ENCODE measurements at places on chromosomes 6 and 20.

GRCh38 chr6:147447835-147448611, 60.5 kb upstream of the SAMD5 start:
- no peak for DNase-seq

DNA sequence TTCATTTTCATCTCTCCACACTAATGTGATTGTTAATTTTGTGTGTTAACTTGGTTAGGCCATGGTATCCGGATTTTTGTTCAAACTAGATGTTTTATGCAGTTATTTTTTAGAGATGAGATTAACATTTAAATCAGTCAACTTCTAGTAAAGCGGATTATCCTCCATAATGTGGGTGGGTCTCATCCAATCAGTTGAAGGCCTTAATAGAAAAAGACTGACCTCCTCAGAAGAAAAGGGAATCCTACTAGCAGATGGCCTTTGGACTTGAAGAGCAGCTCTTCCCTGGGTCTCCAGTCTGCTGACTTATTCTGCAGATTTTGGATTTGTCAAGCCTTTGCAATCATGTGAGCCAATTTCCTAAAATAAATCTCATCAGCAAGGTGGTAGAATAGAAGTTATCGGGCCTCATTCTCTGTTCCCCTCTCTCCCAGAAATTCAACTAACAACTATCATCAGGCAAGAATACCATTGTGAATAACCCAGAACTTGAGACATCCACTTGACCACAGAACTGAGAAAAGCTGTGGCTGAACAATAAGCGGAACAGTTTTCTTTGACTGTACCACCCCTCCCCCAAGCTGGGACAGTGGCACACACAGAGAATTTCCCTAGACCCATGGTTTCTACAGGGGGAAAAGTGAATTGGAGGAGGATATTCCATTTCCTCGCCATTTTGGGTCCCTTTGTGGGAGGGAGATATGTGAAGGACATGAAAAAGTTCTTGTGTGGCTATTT, 323.0 kb downstream of the UTRN start:
- DNase-seq, result no peak

DNA sequence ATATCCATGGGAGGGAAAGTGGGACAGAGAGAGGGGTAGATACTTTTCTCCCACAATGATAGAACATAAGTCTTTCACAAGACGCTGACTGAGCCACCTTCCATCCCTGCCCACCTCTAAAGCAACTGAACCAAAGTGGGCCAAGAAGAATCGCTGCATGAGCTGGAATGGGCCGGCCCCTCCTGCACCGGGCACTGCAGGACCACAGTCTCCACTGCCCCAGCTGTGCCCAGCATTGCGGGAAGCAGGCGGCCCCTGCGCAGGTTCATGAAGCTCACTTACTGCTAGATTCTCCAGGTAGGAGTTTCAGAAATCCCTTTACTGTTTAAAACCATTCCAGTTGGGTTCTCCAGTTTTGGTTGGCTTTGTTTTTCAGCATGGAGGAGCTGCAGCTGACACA, 32.0 kb upstream of the CST7 start:
- DNase-seq, result no peak

- no peak for DNase-seq
These were observed 384.7 kb downstream of the C6orf118 start for GRCh38 chr6:164924674-164925073.

DNA sequence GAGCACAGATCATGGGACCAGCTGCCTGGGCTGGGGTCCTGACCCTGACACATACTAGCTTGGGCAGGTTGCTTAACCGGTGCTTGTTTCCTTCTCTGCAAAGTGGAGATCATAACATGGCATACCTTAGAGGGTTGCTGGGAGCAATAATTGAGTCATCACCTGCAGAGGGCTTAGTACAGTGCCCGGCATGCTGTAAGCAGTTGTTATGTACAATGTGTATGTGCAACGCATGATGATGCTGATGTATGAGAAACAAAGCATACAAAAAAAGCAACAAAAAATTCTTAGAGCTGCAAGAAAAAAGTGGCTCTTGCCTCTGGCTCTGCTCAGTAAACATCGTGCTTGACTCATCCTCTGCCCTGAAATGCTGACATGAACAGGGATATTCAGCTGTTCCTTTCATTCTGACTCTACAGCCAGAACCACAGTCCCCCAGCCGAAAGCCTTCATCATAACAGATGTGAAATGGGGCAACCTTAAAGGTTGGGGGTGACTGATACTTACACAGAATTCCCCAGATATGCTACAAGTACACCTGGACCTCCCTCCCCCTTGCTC, 91.7 kb downstream of the CLIC5 start:
- no peak for DNase-seq

- DNase-seq, result no peak
These were observed 127.5 kb downstream of the EYA4 start for GRCh38 chr6:133368664-133369063.

GRCh38 chr6:116866281-116866871, 10.7 kb upstream of the RFX6 start:
- DNase-seq, result no peak

DNA sequence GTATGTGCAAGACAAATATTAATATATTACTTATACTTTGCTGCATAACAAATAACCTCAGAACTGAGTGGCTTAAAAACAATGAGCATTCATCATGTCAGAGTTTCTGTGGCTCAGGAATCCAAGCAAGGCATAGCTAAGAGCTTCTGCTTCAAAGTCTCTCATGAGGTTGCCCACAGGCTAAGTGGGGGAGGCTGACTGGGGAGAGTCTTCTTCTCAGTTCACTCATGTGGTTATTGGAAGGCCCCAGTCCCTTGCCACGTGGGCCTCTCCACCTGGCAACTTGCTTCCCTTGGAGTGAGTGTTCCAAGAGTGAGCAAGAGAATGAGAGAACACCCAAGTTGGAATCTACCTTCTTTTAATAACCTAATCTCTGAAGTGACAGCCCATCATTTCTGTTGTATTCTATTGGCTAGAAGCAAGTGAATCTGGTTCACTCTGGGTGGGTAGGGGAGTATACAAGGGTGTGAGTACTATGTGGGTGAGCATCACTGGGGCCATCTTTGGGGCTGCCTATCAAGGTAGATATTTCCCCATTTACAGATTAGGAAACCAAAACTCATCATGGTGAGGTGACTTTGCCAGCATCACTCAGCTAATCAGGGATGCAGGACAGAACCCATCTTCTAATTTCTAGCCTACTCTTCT, 36.0 kb downstream of the DNAH8 start:
- no peak for DNase-seq

- DNase-seq, result no peak
These were observed 64.7 kb downstream of the AK9 start for GRCh38 chr6:109626311-109626710.

GRCh38 chr6:148074738-148075137, 267.9 kb upstream of the SASH1 start:
- DNase-seq, result no peak

GRCh38 chr6:18681832-18682503, 294.8 kb downstream of the RNF144B start:
- no peak for DNase-seq

DNA sequence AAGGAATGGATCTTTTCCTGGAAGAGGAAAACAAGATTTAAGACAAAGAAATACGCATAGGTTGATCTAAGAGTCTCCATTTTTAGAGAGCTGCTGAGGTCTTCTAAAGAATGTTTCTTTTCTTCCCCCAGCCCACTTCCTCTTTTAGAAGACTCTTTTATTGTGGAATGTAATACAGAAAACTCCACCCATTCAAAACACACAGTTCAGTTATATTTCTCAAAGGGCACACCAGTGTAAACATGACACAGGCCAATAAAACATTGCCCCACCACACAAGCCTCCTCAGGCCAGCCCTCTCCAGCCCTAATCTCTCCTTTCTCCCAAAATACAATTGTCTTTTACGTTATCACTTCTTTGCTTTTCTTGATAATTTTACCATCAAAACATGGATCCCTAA, 42.8 kb downstream of the SLC35B3 start:
- DNase-seq, result no peak

DNA sequence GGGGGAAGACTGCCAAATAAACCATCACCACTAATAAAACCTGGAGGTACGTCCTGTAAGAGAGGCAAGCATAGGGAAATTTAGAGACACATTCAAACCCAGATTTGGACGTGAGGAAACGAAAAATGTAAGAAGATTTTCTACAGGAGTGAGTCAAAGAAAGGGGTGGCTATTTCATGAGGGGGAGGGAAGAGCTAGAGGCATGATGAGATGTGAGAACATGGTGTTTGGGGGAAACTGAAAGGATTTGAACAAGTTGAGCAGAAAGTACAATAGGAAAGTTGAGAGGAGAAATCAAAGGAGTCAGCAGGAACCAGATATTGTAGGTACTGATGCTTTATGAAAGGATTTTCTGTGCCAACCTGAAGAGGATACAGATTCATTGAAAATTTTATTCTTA, 179.1 kb upstream of the HS3ST5 start:
- DNase-seq, result no peak

GRCh38 chr20:40010483-40010882, 678.6 kb downstream of the MAFB start:
- no peak for DNase-seq

- no peak for DNase-seq
These were observed 271.7 kb upstream of the CHD6 start for GRCh38 chr20:41889844-41890224.

GRCh38 chr6:44080561-44081521, 46.4 kb downstream of the MRPL14 start:
- DNase-seq, result no peak

DNA sequence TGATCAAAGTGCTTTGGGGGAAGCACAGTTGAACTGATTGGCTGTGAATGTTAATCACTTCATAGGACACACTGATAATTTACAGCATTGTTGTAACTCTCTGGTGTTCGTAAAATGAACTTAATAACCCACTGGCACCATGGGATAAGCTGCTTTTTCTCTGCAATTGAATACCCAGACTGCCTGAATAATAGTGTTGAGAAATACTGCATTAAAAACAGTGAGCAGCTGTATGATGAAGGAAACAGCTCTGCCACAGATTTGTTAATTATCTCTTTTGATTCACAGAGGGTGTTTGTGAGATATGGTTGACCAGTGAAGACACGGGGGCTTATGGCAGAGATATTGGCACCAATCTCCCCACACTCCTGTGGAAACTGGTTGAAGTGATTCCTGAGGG, 420.9 kb downstream of the CDKAL1 start:
- no peak for DNase-seq

DNA sequence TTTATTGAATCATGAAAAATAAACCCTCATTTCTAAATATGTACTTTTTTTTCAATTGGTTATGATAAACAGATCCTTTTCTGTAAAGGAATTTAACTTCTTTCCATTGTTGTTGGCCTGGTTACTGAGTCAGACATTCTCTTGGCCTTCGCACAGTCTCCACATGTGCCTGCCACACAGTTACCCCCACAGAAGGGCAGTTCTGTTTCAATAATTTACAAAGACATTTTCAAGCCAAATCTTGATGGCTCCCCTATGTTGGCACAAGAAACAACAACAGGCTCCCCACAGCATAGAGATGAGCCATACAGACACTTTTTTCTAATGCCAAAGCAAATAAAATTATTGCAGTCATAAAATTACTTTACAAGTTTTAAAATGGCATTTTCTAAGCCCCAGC, 55.6 kb upstream of the BEND6 start:
- DNase-seq, result no peak

DNA sequence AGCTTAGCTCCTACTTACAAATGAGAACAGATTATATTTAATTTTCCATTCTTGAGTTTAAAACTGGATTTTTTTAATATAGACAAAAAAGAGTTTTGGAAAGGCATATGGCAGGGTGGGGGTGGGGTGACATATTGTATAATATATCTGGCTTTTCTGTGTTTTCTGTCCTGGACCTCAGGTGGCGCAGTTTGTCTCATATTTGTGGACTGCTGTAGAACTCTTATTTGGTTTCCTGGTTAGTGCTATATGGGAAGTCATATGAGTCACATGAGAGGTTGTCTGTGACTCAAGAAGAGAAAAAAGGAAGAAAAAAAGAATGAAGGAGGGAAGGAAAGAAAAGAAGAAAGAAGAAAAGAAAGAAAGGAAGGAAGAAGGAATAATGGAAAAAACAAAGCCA, 131.8 kb downstream of the CLVS2 start:
- DNase-seq, result no peak

- DNase-seq, result no peak
These were observed 10.5 kb downstream of the PTGIS start for GRCh38 chr20:49557449-49557848.

DNA sequence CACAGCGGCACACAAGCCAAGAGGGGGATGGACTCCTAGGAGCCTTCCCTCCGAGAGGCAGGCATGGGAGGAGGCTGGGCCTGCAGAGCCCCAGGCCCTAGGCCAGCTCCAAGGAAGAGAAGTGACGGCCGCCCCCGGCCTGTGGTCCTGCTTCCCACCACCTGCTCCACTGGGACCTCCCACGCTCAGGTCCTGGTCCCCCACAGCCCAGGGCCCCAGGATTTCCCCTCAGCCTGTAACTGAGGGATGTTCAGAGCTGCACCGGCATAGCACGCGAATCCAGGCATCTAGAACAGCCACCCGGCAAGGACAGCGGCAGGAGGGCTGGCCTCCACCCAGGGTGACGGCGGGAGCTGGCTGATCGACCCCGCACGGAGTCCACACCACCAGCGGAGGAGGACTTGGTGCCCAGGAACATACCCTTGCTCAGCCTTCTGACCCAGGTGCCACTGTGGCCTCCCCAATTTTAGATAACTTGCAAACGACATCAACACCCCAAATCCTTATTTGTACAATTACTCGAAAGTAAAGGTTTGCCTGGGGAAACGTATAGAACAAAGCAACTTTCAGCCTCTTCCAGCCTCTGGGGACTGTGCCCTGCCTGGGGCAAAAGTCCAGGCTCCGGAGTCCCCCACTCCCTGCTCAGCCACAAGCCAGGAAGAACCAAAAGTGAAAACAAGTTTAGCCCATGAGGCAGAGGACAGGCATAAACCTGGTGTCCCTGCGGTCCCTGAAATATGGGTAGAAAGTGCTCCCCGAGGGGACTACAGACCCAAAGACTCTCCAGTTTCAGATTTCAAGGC, 3.5 kb downstream of the GATA5 start:
- no peak for DNase-seq

DNA sequence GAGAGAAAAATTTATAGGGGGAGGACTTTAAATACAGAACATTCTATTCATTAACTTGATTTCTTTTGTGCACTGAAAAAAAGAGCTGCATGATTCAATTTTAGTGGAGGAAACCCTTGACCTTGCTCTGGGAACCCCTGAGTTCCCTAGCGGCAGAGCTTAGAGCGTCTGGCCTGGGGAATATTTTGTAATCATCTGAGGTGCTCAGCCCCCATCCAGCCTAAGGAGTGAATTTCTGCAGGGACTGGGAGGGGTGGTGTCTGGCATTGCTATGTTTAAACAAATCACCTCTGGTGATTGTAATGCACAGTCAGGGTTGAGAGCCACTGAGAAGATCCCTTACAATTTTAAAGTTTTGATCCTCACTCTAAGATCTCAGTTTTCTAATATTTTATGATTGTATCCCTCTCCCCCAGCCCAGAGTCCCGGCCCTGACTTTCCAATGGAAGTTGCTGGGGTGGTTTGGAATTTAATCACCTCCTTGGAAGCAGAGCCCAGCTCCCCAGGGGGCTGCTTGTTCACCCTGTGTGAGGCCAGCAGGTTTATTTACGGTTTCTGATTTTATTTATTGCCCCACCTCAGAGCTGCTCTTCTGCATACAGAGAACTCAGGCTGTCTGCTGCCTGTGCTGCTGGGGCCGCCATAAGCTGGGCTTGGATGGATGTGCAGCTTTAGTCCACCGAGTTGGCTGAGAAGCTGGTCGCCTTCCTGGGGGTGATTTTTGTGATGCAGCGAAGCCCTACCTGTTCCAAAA, 263.1 kb downstream of the LRFN2 start:
- DNase-seq, result no peak
